ENCODE measurements at places on chromosomes 7 and 10. TPM values are rescaled to one million over a fixed set of nuclear protein-coding genes. Genes with fewer than 3 reads are reported as not detected.
A peak's percentile ranks its signal among the peaks of the same experiment; 100 is the strongest.

The MKX gene
- total RNA-seq = 3.3 TPM

DNA sequence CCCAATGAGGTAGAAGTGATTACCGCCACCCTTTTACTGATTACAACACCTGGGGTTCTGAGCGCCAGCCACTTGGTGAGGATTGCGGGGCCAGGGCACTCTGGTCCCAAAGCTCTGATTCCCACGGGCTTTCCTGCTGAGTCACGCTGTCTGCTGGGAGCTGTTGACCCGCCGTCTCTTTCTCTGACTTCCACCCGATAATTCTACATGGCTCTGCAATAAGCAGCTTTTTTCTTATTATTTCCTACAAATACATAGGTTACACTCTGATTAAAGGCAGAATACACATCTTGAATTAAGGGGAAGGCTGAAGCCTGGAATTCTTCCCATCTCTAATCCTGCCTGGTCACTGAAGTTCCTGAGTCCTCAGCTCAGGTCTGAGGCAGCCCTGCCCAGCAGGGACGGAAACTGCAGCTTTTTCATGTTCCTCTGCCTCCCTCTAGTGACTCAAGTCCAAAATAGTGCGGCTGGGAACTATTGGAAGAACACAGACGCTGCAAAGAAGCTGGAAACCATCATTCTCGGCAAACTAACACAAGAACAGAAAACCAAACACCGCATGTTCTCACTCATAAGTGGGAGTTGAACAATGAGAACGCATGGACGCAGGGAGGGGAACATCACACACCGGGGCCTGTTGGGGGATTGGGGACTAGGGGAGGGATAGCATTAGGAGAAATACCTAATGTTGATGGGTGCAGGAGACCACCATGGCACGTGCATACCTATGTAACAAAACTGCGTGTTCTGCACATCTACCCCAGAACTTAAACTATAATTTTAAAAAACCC lies 178.3 kb downstream of the PRKCQ start:
- H3K4me1 ChIP-seq = peaks cover 17% of the 10 kb centered on the region
- peak overlapping the region; percentile 70 for H3K27ac ChIP-seq
- H3K27me3 ChIP-seq = no peaks in the 10 kb centered on the region
- peak overlapping the region; percentile 32 for H3K4me3 ChIP-seq

The GCK gene
- 0.55 TPM for total RNA-seq

The FAM24B gene
- not detected for total RNA-seq

DNA sequence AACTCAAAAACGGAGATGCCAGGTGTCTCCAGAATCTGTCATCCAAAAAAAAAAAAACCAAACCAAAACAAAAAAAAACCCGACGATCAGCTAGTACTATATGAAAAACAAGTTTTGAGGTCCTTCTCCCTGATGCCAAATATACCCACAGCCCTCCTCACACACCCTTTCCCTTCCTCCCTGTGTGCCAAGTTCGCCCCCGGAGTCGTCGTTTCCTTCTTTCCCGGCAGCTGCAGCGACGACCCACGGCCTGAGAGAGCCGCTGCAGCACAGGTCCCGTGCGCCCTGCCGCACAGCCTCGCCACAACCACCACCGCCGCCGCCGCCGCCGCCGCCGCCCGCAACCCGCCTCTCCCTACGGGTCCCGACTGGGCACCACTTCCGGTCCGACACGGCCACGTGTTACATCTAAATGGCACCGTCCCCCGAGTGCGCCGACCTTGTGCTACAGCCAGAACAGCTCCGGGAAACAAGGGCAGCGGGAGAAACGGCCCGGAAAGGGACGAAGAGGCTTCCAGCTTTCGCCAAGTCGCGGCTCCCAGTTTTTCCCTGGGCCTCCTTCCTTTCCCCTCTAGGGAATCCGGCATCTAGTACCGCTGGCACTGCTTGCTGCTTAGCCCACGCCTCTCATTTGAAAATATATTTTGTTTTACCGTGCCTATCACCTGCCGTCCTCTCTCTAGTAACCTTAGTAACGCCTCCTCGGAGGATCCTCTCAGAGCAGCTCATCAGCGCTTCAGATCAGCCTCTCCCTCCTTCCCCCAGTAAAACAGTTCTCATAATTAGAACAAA lies at the start of gene FRA10AC1:
TSS of gene FRA10AC1 (minus strand) at position 383 of the 792 bp plus-strand sequence. CDS start 2,486 bp downstream, outside the sequence.
- peaks cover 9% of the 10 kb centered on the region for H3K4me1 ChIP-seq
- peak within 1 kb of the TSS; percentile 76 for H3K27ac ChIP-seq
- DNase-seq = peak; percentile 95
- H3K4me3 ChIP-seq = peak within 1 kb of the TSS; percentile 59
- H3K36me3 ChIP-seq = peaks cover 26% of the 10 kb centered on the region
- H3K27me3 ChIP-seq = no peaks in the 10 kb centered on the region
